ENCODE measurements at places on chromosomes 7 and 10. TPM values are rescaled to one million over a fixed set of nuclear protein-coding genes. Genes with fewer than 3 reads are reported as not detected.
A peak's percentile ranks its signal among the peaks of the same experiment; 100 is the strongest.

GRCh38 chr7:29278337-29279069 is 83.9 kb downstream of the CHN2 start:
- DNase-seq, result no peak

DNA sequence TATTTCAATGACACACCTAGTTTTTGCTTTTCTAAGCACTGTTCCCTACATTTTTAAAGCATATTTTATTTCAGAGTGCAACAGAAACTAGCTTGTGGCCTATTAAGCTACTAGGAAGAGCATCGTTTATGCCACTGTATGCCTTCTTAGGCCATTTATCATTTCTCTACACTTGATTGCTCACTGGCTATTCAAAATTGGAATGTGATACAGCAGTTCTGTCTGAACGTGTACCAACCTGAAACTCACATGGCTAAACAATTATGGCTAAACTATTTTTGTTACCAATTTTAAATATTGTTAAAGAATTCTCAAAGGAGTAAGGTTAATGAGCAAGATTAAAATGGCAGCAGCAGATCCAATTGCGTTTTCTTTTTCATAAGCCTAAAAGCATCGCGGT is 105.2 kb downstream of the GSAP start:
- DNase-seq, result no peak

- no peak for DNase-seq
These were observed 17.8 kb upstream of the SLC18A2 start for GRCh38 chr10:117222976-117223692.

DNA sequence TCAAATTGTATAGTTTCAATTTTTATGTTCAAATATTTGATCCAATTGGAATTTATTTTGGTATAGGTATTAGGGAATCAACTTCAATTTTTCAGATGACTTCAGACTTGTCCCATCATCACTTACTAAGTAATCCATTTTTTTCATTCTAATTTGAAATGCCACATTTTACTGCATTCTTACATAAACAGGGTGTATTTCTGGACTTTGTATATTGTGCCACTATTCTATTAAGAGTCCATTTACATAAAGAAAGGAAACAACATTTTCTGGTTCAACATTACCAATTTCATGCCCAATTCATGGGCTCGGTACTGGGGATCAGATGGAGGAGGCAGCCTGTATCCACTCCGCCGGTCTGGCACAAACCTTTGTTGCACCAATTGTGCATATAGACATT is 15.8 kb downstream of the ECD start:
- no peak for DNase-seq

GRCh38 chr10:29947701-29948060 is 111.7 kb downstream of the JCAD start:
- DNase-seq, result no peak

- peak; percentile 49 for DNase-seq
These were observed 27.2 kb downstream of the IKZF1 start for GRCh38 chr7:50331564-50332208.

GRCh38 chr7:18103436-18104218 is 76.0 kb upstream of the PRPS1L1 start:
- DNase-seq, result peak; percentile 67

- no peak for DNase-seq
These were observed at the start of gene BLNK for GRCh38 chr10:96271016-96271815. BLNK (minus strand) TSS chr10:96271569; CDS start chr10:96271398, 171 bp downstream.

DNA sequence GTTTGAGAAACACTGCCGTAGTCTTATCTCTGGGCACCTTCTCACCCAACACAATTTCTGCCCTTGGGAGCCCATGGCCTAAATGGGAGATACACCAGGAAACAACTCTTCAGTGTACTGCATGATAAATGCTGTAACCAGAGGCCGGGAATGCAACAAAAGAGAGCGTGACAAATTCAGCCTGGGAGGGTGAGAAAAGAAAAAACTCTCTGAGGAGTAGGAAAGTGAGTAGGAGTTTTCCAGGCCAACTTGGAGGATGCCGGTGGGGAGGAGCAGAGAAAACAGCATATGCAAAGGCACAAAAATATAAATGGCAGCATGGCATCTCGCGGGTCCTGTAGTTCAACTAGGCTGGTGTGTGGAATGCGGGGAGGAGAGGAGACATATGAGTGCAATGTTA is 624.5 kb downstream of the PARD3 start:
- DNase-seq, result no peak

- peak; percentile 99 for DNase-seq
These were observed 513.0 kb downstream of the INHBA start for GRCh38 chr7:41189866-41190265.

DNA sequence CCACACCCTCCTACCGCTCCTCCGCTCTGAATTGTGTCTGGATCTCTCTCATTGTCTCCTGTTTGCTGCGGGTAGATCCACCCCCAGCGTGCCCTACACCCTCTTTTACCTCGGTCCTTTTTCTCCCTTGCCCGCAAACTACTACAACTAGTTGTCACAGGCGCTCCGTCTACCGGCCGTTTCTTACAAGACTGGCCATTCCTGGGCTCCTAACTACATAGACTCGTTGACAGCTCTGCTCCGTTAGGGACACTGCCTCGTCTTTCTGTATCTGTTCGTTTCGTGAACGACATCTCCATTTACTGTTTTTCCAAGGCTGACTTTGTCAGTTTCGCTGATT is 786 bp downstream of the TAF3 start:
- DNase-seq, result peak; percentile 19

DNA sequence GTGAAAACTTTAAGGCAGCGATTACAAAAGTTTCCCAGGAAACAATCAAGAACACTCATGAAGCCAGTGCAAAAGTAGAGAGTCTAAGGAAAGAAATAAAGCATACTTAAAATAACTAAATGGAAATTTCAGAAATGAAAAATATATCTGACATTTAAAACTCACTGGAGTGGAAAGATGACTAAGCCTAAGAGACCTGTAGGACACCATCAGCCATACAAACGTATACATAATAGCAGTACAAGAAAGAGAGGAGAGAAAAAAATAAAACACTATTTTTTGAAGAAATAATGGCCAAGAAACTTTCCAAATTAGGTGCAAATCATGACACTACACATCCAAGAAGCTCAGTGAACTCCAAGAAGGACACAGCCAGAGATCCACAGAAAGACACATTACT is 5.4 kb upstream of the AKR1D1 start:
- no peak for DNase-seq

DNA sequence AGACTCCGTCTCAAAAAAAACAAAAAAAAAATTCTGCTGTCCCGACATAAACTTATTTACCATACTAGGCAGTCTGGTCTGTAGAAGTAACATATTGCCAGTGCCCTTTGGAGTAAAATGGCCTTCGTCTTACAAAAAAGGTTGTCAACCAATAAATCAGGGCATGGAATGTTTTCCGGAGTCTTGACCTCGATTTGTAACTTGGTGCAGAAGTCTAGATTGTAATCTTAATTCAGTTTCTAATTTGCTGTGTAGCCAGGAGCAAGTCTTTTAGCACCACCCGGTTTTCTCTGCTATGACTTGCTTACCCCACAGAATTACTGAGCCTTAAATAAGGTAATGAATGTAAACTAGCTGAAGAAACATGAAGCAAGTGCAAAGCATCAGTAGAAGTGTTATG is 23.2 kb downstream of the UBN2 start:
- no peak for DNase-seq

DNA sequence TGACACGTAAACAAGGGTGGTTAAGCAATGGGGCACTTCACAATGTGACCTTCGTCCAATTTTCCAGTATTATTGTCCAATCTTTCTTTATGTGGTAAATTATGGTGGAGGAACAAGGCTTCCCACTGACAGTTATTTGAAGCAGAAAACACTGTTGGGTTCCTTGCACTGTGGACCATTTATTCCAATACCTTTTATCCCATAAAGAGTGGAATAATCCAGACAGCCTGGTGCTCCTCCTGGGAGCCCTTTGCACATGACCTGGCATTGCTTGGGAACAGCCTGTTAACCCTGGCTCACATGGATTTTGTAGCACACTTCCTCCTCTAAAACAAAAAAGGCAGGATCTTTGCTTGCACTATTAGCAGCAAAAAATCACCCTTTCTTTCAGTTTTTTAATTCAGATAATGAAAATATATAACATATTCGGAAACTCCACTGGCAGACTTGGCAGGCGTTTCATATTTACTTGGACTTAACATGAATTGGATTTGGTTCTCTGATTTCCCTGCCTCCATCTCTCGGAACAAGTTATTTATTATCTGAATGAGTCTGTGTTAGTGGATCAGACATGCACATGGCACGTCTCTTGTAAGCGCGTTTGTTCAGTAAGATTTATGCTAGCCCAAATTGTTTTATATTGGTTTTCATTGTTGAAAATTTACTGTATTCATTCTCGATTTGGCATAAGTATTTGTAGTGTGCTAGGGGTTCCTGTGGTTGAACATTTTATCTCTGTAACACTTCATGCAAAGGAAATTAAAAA is 59.3 kb downstream of the BMPER start:
- DNase-seq, result no peak

- no peak for DNase-seq
These were observed 55.0 kb downstream of the LRRC17 start for GRCh38 chr7:102967798-102968197.

- peak; percentile 75 for DNase-seq
These were observed 16.1 kb upstream of the IMPDH1 start for GRCh38 chr7:128425850-128426249.

DNA sequence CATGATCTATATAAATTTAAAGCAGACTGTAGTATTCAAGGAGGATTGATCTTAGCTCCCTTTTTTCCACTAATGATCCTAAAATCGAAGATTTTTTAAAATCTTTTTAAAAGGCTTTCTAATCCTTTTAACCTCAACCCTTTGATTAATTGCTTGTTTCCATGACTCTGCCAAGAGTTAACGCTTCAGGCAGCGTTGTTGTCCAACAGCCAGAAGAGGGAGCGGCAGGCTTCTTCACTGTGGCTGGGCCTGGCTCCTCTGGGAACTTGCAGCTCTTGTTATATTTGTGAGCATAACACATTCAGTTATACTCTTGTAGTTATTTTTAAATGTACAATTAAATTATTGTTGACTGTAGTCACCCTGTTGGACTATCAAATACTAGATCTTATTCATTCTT is 26.3 kb downstream of the CRCP start:
- peak; percentile 58 for DNase-seq

DNA sequence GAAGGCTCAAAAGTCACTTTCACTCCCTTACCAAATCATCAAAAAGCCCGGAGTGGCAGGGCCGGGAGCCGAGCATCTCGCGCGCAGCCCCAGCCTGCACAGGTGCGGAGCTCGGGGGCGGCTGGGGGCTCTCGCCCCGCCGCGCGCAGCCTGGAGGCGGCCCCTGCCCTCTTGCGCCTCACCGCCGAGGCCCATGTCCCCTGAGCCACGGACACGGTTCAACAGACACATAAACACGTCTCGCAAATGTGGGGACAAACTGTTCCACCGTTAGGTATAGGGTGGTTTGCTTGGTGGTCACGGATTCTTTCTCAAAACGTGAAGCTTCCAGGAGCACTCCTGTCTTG is 700 bp downstream of the GSAP start:
- DNase-seq, result no peak

DNA sequence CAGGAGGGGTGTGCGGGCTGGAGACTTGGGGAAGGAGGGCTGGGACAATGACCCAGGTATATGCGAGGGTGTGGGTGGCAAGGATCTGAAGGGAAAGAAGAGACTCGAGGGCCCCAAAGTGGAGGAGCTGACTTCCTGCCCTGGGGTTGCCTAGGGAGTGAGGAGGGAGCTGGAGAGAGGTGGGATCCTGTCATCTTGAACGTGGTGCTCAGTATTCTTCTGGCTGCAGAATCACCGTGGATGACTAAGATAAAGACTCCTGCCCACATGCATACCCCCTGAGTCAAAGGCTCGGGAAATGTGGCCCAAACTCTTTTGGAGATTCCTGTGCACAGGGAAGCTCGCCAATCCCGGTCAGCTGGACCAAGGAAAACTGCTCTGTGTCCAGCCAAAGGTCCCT is 31.2 kb downstream of the COL17A1 start:
- peak; percentile 71 for DNase-seq

GRCh38 chr7:51785171-51785570 is 468.6 kb upstream of the COBL start:
- no peak for DNase-seq

GRCh38 chr7:81641873-81642272 is 128.0 kb downstream of the HGF start:
- DNase-seq, result no peak

DNA sequence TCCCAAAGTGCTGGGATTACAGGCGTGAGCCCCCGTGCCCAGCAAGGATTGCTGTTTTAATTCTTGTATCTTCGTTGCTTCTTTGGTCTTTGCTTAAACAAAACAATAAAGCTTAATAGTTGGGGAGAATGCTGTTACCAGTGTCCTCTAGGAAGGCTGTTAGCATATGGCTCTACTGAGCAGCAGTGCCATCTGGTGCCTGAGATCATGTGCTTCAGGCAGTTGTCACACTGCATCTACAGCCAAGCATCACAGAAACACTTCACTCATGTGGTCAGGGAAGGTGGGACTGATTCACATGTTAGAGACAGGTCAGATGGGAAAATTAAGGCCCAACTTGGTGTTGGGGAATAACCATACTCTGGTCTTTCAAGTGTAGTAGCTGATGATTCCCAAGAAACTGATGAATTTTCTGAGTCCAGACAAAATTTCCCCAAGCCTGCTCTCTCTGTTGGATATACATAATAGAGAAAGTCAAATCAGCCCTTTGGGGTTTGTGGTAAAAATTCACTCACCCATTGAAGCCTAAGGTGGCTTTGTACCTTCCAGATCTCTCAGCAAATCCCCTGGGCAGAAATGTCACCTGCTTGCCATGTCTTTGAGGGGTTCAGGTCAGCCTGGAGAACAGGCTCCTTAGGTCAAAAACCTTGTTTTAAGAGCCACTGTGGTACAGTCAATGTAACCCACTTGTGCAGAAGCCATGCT is 28.4 kb downstream of the UBE2D4 start:
- DNase-seq, result peak; percentile 72

DNA sequence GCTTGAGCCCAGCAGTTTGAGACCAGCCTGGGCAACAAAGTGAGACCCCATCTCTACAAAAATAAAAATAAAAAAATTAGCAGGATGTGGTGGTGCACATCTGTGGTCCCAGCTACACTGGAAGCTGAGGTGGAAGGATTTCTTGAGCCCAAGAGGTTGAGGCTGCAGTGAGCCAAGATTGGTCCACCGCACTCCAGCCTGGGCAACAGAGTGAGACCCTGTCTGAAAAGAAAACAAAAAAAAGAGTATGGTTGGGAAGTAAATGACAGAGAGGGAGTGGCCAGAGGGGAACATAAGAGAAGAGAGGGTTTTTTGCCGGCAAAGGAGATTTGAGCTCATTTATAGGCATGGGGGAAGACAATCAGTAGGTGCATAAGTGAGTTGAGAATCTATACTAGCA is 19.7 kb downstream of the PLXDC2 start:
- DNase-seq, result no peak

- DNase-seq, result no peak
These were observed 126.9 kb downstream of the VIPR2 start for GRCh38 chr7:159017741-159018140.

- no peak for DNase-seq
These were observed 179.0 kb downstream of the PCDH15 start for GRCh38 chr10:54622017-54622416.

- DNase-seq, result no peak
These were observed 17.6 kb upstream of the SFR1 start for GRCh38 chr10:104104418-104104817.

- no peak for DNase-seq
These were observed 19.8 kb downstream of the NUB1 start for GRCh38 chr7:151361193-151361959.

Gene SFRP4
- 0.77 TPM for total RNA-seq

Gene IFIT1B
- not detected for total RNA-seq

Gene VWC2
- total RNA-seq, result not detected

Gene ZDHHC4
- total RNA-seq, result 49.5 TPM

Gene PTPRZ1
- 0.17 TPM for total RNA-seq

Gene MICALL2
- total RNA-seq, result 15.1 TPM

Gene SPDYE2B
- total RNA-seq, result not detected

Gene SPDYE11
- not detected for total RNA-seq

Gene GBX1
- not detected for total RNA-seq

Gene PRLHR
- not detected for total RNA-seq

Gene PTF1A
- not detected for total RNA-seq

Gene ZP3
- 2.0 TPM for total RNA-seq

Data from Daoy (cell line).